ENCODE measurements at places on chromosomes 2 and 18.

- DNase-seq, result no peak
These were observed 52.7 kb downstream of the PTGR3 start for GRCh38 chr18:75156139-75156750.

GRCh38 chr2:214504599-214505376 lies 93.9 kb downstream of the VWC2L start:
- no peak for DNase-seq

DNA sequence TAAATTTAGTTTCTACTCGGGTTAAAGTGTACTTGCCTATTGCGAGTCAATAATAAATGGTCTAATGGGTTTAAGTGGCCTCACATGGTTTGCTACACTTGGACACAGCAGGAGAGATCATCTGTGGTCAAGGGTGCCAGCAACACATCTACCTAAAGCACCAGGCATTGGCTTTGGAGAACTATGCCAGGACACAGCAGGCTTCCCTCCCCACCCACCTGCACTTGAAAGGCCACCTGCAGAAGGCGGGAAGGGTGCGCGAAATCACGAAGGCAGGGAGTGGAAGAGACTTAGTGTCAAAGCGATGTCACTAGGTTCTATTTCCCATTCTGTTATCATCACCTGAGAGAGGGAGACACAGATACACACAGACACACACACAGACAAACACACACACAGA lies 44.5 kb downstream of the MYT1L start:
- no peak for DNase-seq

- no peak for DNase-seq
These were observed 24.0 kb downstream of the SPATS2L start for GRCh38 chr2:200330351-200331060.

DNA sequence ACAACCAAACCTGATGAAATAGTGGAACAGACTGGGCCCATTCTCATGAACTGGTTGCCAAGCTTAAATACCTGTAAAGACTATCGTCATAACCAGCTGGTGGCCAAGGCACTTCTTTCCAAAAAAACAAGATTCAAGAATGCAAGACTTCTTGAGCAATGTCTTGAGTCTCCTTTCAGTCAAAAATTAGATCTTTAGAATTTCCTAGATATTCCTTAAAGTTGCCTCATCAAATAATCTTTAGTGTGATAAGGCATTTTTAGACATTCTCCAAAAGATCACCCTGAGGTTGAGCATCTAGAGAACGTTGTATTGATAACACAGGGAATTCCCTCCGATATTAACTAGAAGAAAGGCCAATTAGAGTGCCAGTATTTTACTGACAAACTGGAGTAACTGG lies 236.4 kb upstream of the MEX3C start:
- DNase-seq, result no peak

GRCh38 chr18:50662177-50662576 lies 102.3 kb downstream of the MAPK4 start:
- peak; percentile 50 for DNase-seq

DNA sequence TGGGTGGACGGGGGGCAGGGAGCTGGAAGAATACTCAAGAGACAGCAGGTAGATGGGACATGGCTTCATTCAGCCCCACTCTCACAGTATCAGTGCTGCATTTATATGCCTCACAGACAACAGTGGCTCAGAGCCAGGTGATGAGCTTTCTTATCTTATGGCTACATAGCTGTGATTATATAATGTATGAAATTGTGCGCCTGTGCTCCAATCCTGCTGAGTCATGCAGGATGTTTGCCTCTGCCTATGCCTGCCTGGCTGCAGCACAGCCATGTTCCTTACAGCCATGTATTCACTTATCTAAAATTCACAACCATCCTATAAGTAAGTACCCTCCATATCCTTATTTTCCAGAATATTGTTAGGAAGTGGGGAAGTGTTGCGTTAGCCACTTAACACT lies 37.7 kb upstream of the RNF103 start:
- peak; percentile 50 for DNase-seq

DNA sequence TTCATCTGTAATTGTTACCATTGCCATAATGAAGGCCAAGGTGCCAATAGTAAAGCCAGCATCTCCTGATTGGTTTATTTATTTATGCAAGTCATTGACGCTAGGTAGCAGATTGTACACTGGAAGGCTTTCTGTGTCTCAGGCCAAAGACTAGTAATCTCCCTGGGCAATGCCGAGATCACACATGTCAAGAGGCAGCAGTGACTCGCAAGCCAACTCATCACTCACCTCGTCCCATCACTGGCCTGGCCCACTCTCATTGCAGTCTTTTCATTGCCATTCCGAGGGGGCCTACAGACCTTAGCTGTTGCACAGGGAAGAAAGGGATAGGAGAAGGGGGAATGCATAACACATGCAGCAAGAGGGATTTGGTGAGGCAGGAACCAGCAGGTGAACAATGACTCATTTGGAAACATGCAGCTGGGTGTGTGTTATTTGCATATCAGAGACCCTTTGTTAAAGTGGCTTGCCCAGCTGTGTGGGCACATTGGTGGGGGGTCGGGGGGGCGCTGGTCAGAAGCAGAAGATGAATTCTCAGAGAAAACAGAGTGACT lies 448.7 kb upstream of the HNRNPA3 start:
- no peak for DNase-seq

- peak; percentile 17 for DNase-seq
These were observed 5.8 kb downstream of the ATL2 start for GRCh38 chr2:38371235-38371634.

GRCh38 chr18:22796113-22796512 lies 137.0 kb upstream of the RBBP8 start:
- no peak for DNase-seq

DNA sequence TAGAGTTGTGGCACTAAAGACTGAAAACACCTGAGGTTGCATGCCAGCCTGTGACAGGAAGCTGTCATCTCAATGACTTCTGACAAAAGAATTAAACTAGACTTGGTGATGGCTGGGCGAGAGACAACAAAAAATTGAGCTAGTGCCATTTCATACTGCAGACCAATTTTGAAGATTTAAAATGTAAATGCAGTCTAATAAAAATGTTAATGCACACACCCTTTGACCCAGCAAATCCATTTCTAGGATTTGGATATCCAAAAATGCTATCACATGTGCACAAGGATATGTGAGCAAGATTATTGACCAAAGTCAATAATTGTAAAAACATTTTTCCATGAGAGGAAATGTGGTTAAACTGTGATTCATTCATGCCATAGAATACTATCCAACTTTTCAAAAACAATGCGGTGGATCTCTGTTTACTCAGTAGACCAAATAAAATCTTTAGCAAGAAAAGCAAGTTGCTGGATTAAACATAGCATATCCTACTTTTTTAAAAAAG lies 5.6 kb downstream of the FBXO36 start:
- no peak for DNase-seq
